Hepatic stellate cell (primary cell): ENCODE measurements at places on chromosomes 11 and 22.
A peak's percentile ranks its signal among the peaks of the same experiment; 100 is the strongest.

DNA sequence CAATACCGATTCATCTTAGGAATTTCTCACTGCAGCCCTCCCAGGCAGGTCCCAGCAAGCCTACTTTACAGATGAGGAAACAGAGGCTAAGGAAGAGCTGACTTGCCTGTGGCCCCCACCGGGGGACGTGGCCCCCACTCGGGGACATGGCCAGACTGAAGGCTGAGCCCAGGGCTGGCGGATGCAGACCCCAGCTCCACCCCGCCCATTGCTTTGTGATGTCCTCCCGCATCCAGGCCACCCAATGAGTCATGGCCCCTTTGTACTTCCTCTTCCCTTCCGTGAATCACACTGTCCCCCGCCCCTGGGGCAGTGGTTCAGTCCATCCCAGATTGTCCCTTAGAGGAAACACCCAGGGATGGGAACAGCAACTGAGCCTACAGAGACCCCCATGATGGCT lies 116.0 kb upstream of the ANO1 start:
- no peak for DNase-seq

GRCh38 chr11:125892071-125892470 lies 4.6 kb downstream of the HYLS1 start:
- peak; percentile 11 for DNase-seq

GRCh38 chr11:117770061-117770460 lies 27.0 kb downstream of the DSCAML1 start:
- DNase-seq, result no peak

DNA sequence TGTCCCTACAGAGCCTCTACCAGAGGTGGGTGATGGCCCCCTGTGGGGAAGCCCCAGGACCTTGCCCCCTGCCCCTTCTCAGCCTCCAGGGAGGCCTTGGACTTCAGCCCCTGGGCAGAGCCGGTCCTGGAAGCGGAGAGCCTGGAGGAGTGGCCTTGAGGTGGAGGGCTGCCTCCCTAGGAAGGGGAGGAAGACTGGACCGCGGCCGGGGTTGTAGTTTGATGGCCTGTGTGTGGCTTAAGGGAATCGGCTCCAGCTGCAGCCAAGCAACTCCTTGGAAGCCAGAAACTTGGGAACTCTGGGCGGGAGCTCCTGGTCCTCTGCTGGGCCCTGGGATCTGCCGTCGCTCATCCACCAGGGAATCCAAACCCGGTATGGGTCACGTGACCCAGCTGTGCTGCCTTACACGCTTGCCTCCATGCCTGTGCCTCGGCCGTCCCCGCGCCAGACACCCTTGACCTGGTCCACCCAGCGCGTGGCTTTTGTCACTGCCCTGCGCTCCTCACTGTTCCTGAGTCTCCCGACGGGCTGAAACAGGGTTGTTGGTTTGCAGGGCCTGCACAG lies 23.5 kb upstream of the ARHGAP8 start:
- DNase-seq, result no peak

DNA sequence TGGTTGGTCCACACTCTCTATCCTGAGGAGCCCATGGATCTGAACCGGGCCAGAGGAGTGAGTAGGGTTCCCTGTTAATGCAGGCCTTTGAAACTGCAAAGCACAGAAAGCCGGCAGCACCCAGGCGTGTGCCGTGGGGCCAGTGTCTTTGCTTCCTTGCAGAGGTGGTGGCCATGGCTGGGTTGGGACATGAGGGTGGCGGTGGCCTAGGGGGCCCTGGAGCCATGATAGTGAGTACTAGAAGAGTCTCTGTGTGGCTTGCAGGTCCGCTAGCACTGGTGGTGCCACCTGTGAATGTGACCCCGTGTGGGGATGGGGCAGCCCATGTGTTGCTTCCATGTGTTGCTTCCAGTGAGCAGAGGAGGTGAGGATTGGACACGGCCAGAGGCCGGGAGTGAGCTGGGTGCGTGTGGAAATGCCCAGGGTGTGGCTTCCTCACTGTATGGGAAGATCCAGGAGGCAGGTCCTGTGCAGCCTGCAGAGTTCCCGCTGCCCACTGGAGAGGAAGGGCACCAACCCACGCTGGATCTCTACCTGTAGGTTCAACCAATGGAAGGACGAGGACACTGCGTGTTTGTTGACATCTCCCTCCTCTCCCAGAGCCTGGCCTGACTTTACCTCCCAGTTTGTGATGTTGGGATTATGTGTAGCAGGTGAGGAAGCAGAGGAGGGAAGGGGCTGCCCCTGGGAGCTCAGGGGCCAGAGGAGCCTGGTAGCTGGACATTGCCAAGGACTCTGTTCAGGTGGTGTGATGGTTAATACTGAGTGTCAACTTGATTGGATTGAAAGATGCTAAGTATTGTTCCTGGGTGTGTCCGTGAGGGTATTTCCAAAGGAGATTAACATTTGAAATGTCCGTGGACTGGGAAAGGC lies 796.6 kb downstream of the TBC1D22A start:
- DNase-seq, result no peak

DNA sequence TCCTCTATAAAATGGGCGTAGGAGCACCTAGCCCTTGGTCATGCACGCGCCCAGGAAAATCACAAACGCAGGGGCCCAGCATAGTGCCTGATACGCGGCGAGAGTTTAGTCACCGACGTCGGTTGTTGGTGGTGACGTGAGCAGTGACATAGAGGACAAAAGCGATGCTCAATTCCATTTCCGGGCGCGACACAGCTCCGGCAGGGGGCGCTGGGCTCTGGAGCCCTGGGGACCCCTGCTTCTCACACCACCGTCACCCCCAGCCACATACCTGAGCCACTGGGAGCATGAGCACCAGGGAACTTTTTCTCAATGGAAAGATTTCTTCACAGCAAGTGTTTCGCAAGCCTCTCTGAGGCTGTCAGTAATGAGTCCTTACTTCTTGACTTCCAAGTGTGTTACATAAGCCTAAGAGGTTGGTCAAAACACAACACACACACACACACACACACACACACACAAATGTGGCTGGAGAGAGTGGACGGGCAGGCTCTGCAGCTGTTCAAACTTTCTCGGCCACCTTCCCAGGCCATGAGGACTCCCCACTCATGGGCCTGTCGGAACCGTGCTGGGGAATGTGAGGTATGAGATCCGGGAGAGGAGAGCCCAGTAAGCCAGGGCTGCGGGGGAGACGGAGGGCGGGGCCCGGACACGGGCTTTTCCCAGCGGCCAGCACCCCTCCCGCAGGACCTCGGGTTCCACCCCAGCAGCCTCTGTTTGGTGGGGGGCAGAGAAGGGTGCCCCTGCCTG lies 36.9 kb upstream of the LINC01488 start:
- peak; percentile 84 for DNase-seq

GRCh38 chr22:50162391-50162956 lies 8.1 kb upstream of the PANX2 start:
- DNase-seq, result no peak

DNA sequence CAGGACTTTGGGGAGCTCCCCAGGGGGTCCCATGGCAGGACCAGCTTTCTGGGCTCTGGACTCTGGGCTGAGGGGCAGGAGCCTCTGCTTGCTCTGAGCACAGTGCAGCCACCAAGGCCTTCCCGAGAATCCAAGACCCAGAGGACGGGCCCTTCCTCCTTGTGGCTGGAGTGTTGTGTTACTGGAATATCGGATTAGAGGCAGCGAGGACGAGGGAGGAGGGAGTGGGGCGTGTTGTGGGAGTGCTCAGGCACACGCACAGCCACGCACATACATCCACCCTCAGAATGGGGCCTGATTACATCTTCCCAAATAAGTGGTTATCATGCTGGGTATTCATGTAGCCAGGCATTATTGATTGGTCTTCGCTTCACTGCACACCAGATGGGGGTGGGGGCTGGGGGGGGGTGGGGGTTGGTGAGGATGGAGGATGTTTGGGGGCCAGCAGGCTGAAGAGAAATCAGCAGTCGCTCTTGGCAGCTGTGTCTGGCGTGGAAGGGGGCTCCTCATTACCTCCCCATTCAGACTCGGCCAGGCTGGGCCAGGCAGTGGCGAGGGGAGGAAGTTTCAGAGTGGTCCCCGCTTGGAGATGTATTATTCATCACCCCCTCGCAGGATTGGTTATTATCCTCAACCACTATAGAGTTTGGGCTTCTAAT lies 120.9 kb downstream of the ST3GAL4 start:
- DNase-seq, result no peak

DNA sequence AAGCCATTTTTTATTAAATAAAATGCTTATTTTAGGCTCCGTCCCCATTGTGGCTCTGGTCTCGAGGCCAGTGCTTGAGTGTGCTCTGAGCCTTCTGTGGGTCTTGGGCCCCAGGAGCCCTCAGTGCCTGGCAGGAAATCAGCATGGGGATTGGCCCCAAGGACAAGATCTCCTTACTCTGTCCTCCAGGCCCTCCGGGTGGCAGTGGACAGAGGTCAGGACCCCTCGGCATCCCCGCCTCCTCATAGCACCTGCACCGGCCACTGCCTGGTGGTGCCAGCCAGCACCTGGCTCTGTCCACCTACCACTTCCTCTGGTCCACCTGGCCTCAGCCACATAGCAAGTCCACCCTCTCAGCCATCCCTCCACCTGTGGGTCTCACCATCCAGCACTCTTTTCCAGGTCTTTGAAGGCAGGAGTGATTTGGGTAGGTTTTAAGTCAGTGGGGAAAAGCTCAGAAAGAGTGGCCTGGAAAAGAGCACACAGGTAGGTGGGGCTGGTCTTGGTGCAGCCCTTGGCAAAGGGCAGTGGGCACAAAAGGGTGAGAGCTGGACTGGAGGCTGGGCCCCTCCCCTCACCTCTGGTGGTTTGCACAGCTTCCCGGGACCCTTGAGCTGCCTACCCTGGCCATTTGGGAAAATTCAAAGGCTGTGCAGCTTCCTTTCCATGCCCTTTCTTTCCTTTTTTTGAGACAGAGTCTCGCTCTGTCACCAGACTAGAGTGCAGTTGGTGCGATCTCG lies 3.5 kb downstream of the CLDN5 start:
- no peak for DNase-seq

- peak; percentile 35 for DNase-seq
These were observed 45.9 kb upstream of the RTL6 start for GRCh38 chr22:44543781-44544477.

DNA sequence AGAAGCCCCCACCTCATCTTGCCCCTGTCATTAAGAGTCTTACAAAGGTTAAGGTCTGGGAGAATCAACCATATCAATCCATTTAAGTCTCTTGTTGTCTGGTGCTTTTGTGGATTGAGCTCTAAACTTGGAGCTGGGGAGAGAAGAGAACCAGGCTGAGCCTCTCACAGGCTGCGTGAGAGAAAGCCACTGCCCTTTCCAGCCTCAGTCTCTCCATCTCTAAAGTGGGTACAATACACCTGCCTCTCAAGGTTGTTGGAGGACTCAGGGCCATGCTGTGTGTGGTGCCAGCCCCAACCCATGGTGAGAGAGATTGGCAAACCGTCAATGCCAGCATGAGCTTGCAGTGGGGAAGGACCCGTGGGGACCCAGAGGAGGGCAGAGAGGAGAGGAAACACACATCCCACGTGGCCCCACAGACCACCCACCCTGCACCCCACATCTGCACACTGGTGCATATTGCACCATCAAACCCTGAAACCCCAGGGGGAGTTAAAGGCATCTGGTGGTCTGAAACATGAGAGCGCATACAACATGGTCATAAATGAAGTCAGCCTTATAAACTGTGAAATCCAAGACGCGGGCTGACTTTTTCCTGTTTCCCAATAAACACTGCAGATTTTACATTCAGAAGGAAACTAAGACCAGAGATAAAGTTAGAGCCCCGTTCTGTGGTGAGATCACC lies 27.5 kb upstream of the FBLN1 start:
- no peak for DNase-seq

DNA sequence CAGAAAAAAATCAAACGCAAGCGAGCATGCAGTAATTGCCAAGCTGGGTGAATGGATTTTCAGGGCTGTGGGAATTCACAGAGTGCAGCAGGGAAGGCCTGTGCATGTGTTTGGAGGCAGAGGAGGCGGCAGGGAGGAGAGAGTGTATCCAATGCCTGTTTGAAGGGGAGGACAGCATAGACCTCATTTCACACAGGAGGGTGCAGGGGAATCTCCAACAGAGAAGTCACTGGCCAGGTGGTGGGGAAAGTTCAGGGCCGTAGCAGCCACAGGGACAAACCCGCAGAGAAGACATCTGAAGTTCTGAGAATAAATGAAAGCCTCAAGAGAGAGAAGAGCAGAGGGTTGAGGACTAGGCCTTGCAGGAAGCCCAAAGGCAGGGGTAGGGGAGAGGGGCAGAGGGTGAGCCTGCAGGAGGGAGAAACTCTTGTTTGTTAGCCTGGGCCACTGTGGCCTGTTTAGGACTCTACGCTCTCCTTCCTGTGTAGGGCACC lies 19.2 kb upstream of the KDM2A start:
- DNase-seq, result no peak

- DNase-seq, result peak; percentile 74
These were observed 65.9 kb downstream of the PRR5L start for GRCh38 chr11:36361901-36362391.

DNA sequence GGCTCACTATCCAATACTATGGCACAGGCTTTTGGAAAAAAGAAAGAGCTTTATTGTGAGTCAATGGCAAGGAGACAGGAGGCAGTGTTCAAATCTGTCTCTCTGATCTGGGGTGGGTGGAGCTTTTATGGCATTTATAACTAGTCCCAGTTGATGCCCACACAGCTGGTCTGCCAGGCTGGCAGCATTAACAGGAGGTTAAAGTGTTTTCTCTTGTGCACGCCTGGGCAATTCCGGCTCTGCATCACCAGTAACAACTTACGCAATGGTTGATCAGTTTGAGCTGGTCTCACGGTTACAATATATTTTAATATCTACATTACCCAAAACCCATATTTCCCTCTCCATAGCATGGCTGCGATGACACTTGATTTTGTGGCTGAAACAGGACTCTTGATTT lies 15.1 kb upstream of the SMIM38 start:
- no peak for DNase-seq

DNA sequence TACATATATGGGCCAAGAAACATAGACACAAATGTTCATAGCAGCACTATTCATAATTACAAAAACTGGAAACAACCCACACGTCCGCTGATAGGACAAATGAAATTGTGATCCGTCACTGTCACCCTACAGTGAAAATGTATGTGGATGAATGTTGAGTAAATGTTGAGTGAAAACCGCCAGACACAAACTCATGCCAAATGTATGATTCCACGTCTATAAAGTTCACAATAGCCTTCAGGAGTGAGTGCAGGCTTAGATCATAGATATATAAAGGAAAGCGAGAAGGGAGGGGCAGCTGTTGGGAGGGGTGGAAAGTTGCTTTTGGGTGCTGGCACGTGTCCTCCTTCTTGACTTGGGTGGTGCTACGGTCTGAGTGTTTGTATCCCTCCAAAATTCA lies 33.6 kb downstream of the DBX1 start:
- DNase-seq, result no peak

DNA sequence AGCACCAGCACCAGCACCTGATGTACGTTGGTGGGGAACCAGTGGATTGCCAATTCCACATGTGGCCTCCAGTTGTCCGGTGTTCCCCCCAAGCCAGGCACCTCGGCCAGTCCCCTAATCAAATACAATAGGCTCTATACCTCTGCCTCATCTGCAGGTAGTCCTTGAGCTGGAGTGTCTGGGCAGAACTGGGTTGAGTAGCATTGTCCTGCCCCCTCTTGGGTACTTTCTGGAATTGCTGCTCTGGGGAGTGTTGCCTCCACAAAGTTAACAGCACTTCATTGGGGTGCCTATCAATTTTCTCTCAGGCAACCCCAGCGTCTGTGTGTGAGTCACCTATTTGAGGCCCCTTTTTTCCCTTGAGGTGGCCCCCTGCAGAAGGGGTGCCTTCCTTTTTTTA lies 413.0 kb upstream of the LARGE1 start:
- DNase-seq, result no peak

GRCh38 chr11:124622531-124623451 lies at the start of gene TBRG1:
Gene TBRG1 (plus strand): TSS chr11:124622864. CDS start chr11:124623084, 220 bp downstream.
- DNase-seq, result peak; percentile 92

- DNase-seq, result no peak
These were observed 48.2 kb upstream of the MYEOV start for GRCh38 chr11:69245491-69246345.
